NCI-H1417 treated with DMSO at 0.1 percent for 48 hours (cell line): ENCODE measurements at places on chromosomes 6 and 20.

GRCh38 chr20:62792182-62792939 lies 3.9 kb upstream of the MRGBP start:
- no peak for DNase-seq

DNA sequence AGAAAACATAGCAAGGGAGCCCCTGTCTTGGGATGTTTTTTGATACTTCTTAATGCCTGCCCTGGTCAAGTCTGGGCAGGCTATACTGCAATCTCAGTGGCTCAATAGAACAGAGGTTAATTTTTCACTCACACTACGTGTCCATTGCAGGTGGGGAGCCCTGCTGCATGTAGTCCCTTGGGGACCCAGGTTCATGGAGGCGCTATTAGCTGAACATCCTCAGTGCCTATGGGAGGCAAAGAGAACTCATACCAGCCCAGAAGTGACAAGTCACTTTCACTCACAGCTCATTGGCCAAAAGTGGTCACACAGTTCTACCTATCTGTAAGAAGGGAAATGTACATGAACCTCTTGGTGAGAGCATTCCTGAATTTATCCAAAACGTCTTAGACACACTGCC lies 23.2 kb downstream of the CGA start:
- no peak for DNase-seq

DNA sequence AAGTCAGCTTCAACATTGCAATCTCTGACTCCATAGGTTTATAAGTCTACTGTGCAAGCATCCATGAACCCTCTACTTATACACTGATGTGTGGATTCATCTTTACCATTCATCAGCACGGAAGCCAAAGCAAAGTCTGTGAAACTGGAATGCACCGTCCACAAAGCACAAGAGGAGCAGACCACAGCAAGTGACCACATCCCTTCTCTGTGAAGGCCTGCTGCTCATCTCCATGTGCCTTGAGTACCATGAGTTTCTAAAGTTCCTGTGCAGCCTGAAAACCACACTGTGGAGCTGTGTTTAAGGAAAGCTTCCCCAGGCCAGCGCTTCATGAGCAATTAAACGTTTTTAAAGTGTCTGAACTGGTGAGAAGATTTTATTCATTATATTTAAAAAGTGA lies 20.0 kb downstream of the GABRR1 start:
- DNase-seq = no peak

GRCh38 chr20:54470697-54471096 lies 4.7 kb upstream of the DOK5 start:
- DNase-seq = no peak

- no peak for DNase-seq
Measured at GRCh38 chr20:32906871-32907495, 48.3 kb downstream of the EFCAB8 start.

DNA sequence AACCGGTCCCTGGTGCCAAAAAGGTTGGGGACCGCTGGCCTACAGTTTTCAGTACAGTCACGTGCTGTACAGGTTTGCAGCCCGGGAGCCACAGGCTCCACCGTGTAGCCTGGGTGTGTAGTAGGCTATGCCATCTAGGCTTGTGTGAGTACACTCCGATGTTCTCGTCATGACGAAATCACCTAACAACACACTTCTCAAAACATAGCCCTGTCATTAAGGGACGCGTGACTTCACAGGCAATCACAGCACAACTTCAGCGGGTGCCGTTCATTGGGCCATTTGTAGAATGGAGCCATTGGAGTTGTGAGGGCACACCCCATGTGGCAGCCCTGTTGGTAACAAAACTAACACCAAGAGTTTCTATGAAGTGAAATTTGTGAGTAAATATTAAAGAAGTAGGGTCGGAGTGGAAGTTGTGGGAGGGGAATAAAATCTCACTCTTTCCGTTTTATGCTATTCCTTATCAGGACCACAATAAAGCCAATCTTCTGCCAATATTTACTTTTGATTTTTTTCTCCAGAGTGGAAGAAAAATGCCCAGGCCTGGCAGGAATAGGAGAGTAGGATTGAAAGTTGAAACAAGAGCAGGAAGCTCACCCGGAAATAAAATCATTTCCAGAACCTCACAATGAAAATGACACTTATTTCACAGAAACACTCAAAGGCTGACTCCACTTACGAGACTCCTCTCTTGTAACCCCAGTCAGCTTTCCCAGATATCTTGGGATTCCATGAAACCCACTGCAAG lies 63.7 kb upstream of the PTPN1 start:
- no peak for DNase-seq

GRCh38 chr6:165059032-165059431 lies 250.4 kb downstream of the C6orf118 start:
- no peak for DNase-seq

GRCh38 chr6:26306232-26306631 lies 58.8 kb upstream of the BTN3A2 start:
- DNase-seq = no peak

GRCh38 chr6:105896052-105896820 lies 189.9 kb upstream of the PRDM1 start:
- DNase-seq = no peak

DNA sequence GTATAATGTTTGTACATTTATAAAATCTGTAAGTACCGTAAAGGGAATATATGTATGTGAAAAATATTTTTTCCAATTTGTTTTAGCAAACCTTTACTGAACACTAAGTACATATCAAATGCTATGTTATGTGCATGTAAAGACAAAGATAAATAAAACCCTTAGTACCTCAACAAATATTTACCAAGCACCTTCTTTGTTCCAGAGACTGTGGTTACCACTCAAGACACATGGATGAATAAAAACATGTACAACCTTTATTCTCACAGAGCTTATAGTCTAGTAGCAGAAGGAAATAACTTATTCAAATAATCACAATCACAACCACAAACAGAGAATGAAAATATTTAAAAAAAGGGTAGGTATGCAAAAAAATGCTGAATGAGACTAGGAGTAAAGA lies 17.5 kb downstream of the TMX4 start:
- DNase-seq = no peak

- DNase-seq = no peak
Measured at GRCh38 chr6:3316818-3317217, 58.1 kb downstream of the PSMG4 start.

DNA sequence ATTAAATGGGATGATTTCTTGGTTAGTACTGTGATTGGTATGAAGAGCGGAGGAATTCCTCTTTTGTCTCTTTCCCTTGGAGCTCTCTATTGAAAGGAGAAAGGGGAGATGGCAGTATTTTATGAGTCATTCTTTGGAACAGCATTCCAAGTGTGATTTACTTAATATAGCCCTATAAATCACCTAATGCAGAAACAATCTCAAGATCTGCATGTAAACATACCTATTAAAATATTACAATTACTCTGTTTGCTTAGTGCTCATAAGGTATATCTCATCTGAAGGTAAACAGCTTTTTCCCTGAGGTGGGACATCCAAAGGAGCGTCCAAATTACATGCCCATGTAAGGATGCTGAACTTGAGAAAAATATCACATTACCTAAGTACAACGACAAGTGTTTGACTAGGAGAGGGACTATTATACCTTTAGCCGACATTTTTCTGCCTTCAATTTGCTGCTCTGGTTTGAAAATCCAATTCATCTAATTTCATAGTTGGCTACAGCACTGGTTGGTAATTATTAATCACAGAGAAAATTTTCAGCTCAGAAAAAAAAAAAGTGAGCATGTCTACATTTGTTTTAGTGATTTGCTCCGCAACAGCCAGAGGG lies 229.0 kb downstream of the FOXC1 start:
- no peak for DNase-seq

DNA sequence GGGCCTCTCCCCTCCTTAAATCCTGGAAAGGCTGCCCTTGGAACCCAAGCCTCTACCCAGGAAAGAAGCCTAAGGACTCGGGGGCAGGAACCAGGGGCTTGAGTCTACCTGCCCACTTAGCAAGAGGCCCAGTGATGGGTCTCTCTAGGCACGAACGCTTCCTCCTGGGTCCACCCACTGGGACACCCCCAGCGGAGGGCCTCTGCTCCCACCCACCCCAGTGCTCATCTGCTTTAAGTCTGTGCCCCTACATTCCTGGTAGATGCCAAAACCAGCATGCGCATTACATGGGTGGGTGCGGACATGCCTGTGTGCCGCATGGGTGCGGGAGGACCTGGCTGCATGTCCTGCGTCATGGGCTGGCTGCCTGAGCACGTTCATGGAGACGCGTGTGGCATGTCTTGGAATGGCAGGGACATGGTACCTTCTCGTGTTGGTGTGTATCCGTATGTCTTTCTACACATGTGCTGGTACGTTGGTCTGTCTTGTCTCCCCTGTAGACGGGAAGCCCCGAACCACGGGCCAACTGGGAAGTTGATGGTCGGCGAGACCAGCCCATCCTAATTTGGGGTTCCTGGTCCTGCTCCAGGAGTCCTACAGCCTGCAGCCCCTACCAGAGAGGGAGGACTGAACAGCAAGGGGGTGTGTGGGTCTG lies 29.3 kb downstream of the SNPH start:
- DNase-seq = no peak

GRCh38 chr6:137729866-137730629 lies 137.0 kb upstream of the TNFAIP3 start:
- DNase-seq = no peak

DNA sequence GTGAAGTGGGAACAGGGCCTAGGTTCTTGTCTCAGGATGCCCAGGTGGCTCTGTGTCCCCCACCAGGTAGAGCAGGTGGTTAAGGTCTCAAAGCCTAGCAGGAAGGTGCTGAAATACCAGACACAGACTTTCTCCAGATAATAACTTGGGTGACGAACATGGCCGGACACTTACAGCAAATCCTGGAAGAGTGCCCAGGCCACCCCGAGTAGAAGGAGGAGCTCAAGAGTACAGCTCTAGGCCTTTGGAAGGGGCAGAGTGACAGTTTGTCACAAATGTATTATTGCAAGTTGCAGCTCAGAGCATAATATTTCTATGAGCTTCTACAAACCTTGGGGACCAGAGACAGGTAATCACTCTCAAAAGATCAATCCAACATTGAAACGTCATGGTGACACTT lies 251.6 kb upstream of the SOX4 start:
- no peak for DNase-seq

DNA sequence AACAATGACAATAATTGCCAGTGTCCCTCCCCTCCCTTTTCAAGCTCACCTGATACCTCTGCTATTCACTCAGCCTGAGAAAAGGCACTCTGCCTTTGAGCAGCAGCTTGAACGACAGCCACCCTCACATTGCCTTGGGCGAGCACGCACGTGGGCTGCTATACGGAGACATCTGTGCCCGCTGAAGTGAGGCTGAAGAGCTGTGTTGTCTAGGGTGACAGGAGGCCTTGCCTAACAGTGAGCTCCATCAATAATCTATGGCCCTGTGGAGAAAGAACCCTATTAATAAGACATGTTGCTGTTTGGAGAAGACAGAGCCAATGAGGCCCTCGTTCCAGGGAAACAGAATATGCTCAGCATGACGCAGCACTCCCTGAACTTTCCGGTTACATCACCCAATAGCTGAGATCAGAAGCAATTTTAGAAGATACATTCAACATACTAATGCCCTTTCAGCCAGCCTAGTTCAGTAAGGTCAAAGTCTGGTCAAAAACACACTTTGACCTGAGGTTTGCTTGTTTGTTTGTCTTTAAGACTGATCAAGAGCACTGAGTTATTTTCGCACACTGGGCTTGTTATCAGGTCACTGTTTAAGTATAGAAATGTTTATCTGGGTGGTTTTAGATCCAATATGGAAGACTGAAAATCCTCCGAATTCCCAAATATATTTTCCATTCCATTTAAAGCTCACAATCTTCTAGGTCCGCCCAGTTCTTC lies 30.6 kb downstream of the RBM24 start:
- no peak for DNase-seq

- DNase-seq = no peak
Measured at GRCh38 chr20:41279546-41280225, 37.8 kb downstream of the ZHX3 start.

GRCh38 chr6:112603726-112604125 lies 256.6 kb downstream of the RFPL4B start:
- DNase-seq = no peak

DNA sequence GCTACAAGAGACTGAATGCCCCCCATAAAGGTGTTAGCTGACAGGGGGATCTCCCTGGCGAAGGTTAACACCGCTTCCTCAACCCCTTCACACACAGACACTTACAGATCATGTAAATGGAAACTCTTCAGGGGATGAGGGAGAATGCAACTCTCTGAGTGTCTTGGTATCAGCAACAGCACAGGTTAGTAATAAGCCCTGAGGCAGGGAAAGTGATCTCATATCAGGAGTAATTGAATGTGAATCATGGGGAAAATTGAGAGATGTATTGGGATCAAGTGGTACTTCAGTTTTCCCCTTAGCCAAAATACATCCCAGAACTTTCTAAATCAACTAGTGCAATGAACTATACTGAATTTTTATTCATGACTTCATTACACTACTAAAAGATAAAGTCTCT lies 23.8 kb downstream of the OR2J3 start:
- no peak for DNase-seq

GRCh38 chr6:7445101-7445500 lies 55.5 kb downstream of the RIOK1 start:
- DNase-seq = no peak

DNA sequence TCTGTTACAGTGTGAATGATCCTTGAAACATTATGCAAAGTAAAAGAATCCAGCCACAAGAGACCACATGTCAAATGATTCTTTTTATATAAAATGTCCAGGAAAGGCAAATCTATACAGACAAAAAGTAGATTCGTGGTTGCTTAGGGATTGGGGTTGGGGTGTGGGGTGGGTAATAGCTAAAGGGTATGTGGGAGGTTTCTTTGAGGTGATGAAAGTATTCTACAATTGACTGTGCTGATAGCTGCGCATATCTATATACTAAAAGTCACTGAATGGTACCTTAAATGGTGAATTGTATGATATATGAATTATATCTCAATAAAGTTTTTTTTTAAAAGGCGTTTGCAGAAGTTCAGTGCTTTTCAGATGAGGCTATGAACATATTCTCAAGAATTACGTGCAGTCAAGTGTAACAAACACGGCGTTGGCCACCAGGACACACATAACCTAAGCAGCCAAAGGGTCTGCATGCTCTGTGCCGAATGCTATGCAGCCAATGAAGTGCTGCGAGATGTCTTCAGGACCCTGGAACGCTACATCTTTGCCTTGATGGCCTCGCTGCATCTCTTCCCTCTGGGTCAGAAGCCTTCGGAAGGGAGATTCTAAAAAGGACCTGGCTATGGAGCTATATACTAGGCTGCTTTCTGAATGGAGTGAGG lies 96.9 kb downstream of the SCML4 start:
- no peak for DNase-seq

DNA sequence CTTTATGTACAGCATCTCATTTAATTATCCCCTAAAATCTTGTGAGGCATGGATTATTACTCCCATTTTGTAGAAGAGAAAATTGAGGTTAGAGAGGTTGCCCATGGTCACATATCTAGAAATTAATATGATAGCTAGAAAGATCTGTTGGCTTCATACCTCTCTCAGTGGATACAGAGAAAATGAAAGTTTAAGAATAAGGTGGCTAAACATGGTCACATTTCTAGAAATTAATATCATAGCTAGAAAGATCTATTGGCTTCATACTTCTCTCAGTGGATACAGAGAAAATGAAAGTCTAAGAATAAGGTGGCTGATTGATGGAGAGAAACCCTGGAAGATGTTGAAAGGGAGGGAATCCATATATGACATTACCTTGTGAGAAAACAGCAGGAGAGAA lies 260.7 kb upstream of the MAN1A1 start:
- no peak for DNase-seq
